ENCODE measurements at places on chromosomes 11 and 22. TPM values are rescaled to one million over a fixed set of nuclear protein-coding genes. Genes with fewer than 3 reads are reported as not detected.

TEX54 gene
- total RNA-seq: 0.65 TPM

GPR83 gene
- total RNA-seq: not detected

OVOL1 gene
- 0.12 TPM for total RNA-seq

SHANK2 gene
- total RNA-seq: 1.6 TPM

SIAE gene
- 9.6 TPM for total RNA-seq

CLDN25 gene
- total RNA-seq: not detected

MPPED1 gene
- total RNA-seq: not detected

MS4A6E gene
- not detected for total RNA-seq

DNA sequence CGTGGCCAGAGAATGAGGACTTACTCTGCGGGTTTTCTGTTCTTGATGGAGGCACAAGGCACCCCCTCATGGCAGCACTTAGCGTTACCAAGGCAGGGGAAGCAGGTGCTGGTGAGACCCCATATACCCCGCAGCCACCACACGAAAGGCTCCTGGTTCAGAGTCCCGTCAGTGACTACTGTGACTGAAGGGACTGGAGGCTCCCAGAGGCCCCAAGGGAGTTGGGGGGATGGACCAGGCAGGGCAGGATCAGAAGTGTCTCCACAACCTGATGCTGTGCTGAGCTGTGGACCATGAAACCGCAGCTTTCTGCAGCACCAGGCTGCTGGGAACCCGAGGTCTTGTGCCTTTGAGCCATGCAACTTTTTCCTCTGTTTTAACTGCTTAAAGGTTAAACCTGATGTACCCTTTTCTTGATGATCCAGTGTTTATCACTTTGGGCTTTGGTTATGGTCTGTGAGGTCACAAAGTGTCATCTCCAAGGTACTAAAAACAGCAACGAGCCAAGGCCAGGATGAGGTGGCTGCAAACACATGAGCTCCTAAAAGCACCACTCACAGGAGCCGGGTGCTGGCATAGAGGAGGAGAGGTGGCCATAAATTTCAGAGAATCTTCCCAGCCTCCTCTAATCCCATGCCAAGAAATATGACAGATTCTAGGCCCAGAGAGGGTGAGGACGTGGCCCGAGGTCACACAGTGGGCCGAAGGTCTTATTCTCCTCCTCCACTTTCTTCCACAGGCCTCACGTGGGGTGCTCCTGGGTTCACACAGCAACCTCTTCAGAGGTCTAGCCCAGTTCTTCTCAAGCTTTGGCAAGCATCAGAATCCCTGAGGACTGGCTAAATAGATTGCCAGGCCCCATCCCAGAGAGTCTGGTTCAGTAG lies 4.2 kb upstream of the LRRC32 start:
- no peak overlapping the region for H3K4me3 ChIP-seq
- H3K4me1 ChIP-seq: peaks cover 31% of the 10 kb centered on the region
- H3K36me3 ChIP-seq: no peaks in the 10 kb centered on the region
- no peak for DNase-seq
- H3K27ac ChIP-seq: no peak overlapping the region
- no peaks in the 10 kb centered on the region for H3K27me3 ChIP-seq

- no peak overlapping the region for H3K27ac ChIP-seq
- DNase-seq: no peak
- H3K4me3 ChIP-seq: no peak overlapping the region
- peaks cover 77% of the 10 kb centered on the region for H3K27me3 ChIP-seq
- peaks cover 7% of the 10 kb centered on the region for H3K4me1 ChIP-seq
- no peaks in the 10 kb centered on the region for H3K36me3 ChIP-seq
Observed at GRCh38 chr11:118215262-118215661, 9.5 kb downstream of the JAML start.

DNA sequence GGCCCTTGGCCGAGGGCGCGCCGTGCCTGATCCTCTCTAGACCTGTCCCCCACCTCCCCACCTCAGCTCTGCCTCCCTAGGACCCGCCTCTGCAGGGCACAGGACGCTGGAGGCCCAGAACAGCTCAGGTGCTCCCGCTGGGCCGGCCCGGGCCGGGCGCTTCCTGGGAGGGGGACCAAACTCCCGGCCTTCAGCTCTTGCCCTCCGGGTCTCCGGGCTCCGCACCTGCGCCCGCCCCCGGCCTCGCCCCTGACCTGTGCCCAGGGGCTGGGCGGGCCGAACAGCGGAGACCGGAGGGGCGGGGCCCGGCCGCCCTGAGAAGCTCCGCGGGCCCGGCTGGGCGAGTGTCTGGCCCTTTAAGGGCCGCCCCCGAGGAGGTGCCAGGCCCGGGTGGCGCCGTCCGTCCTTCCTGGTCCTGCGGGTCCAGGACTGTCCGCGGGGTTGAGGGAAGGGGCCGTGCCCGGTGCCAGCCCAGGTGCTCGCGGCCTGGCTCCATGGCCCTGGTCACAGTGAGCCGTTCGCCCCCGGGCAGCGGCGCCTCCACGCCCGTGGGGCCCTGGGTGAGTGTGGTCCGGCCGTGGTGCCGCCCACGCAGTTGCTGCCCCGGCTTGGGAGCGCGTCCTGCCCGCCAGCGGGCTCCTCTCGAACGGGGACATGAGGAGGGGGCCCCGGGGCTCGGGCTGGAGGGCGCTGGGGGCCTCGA lies at the start of gene SSH3:
Gene SSH3 (plus strand): TSS at position 399 of the 703 bp plus-strand sequence. CDS start 96 bp downstream, at position 495.
- peak; percentile 91 for DNase-seq
- H3K36me3 ChIP-seq: peaks cover 7% of the 10 kb centered on the region
- peak within 1 kb of the TSS; percentile 68 for H3K4me3 ChIP-seq
- peak within 1 kb of the TSS; percentile 45 for H3K27ac ChIP-seq
- H3K4me1 ChIP-seq: peaks cover 21% of the 10 kb centered on the region

DNA sequence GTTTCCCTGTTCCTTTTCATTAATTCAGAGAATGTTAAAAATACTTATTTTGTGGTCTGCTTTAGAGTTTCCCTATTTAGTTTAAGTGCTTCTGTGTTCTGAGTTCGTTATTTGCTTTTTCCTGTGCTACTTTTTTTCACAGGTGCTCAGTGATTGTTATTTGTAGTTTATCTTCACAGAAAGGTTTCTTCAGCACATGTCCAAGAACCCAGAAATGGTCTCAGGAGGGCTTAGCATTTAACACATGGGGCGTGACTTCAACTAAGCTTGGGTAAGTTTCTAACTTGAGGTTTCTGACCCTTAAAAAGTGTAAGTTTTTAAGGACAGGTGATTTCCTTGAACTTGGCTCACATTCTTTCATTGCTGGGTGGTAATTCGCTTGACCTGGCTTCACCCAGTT lies 157.3 kb downstream of the AASDHPPT start:
- H3K27me3 ChIP-seq: peaks cover 7% of the 10 kb centered on the region
- DNase-seq: no peak
- H3K4me3 ChIP-seq: no peak overlapping the region

- H3K27ac ChIP-seq: no peak overlapping the region
- H3K4me3 ChIP-seq: no peak overlapping the region
- peaks cover 3% of the 10 kb centered on the region for H3K27me3 ChIP-seq
- no peaks in the 10 kb centered on the region for H3K36me3 ChIP-seq
Observed at GRCh38 chr22:25898707-25899365, 156.8 kb downstream of the MYO18B start.

DNA sequence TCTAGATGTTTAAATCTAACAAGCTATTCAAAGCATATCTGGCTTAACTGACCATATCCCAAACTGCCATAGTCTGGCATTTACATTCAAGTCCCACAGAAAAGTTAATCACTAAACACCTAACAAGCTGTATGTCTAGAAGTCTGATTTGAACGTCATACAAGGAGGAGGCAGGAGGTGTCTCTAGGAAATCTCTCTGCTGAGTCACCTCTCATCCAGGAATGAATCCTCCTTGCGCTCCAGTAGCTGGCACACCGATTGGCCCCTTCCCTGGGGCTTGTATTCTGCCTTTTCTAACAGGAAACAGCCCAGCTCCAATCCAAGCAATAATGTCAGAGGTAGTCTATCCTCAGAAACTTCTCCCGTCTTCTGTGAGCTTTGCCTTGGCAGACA lies 31.8 kb downstream of the FEZ1 start:
- DNase-seq: no peak
- H3K27ac ChIP-seq: no peak overlapping the region
- peaks cover 7% of the 10 kb centered on the region for H3K36me3 ChIP-seq
- H3K4me3 ChIP-seq: no peak overlapping the region
- peaks cover 5% of the 10 kb centered on the region for H3K4me1 ChIP-seq
- no peaks in the 10 kb centered on the region for H3K27me3 ChIP-seq

- no peaks in the 10 kb centered on the region for H3K36me3 ChIP-seq
- no peak for DNase-seq
- H3K4me1 ChIP-seq: peaks cover 9% of the 10 kb centered on the region
Observed at GRCh38 chr11:105718641-105719040, 108.8 kb downstream of the GRIA4 start.

- no peak for DNase-seq
- no peaks in the 10 kb centered on the region for H3K4me1 ChIP-seq
- no peaks in the 10 kb centered on the region for H3K36me3 ChIP-seq
- H3K27me3 ChIP-seq: no peaks in the 10 kb centered on the region
- H3K4me3 ChIP-seq: no peak overlapping the region
Observed at GRCh38 chr11:106331176-106331575, 253.7 kb downstream of the AASDHPPT start.

GRCh38 chr22:35984183-35985175 lies 44.1 kb downstream of the RBFOX2 start:
- peaks cover 57% of the 10 kb centered on the region for H3K4me1 ChIP-seq
- no peak for DNase-seq
- no peaks in the 10 kb centered on the region for H3K36me3 ChIP-seq
- H3K4me3 ChIP-seq: no peak overlapping the region
- no peaks in the 10 kb centered on the region for H3K27me3 ChIP-seq
- H3K27ac ChIP-seq: no peak overlapping the region

GRCh38 chr11:2649848-2650247 lies 49.9 kb downstream of the KCNQ1OT1 start:
- H3K36me3 ChIP-seq: peaks cover 41% of the 10 kb centered on the region
- H3K4me3 ChIP-seq: no peak overlapping the region
- no peak for DNase-seq
- H3K27ac ChIP-seq: no peak overlapping the region
- peaks cover 4% of the 10 kb centered on the region for H3K4me1 ChIP-seq
- H3K27me3 ChIP-seq: peaks cover 4% of the 10 kb centered on the region

GRCh38 chr11:118252688-118253087 lies 523 bp upstream of the MPZL3 start:
- H3K27me3 ChIP-seq: peaks cover 39% of the 10 kb centered on the region
- peaks cover 11% of the 10 kb centered on the region for H3K4me1 ChIP-seq
- H3K36me3 ChIP-seq: peaks cover 5% of the 10 kb centered on the region
- H3K27ac ChIP-seq: peak overlapping the region; percentile 79

- no peak for DNase-seq
- H3K36me3 ChIP-seq: peaks cover 3% of the 10 kb centered on the region
- H3K4me1 ChIP-seq: peaks cover 16% of the 10 kb centered on the region
- H3K27ac ChIP-seq: peak overlapping the region; percentile 51
- H3K27me3 ChIP-seq: no peaks in the 10 kb centered on the region
Observed at GRCh38 chr11:65224930-65225278, 36.9 kb upstream of the POLA2 start.

DNA sequence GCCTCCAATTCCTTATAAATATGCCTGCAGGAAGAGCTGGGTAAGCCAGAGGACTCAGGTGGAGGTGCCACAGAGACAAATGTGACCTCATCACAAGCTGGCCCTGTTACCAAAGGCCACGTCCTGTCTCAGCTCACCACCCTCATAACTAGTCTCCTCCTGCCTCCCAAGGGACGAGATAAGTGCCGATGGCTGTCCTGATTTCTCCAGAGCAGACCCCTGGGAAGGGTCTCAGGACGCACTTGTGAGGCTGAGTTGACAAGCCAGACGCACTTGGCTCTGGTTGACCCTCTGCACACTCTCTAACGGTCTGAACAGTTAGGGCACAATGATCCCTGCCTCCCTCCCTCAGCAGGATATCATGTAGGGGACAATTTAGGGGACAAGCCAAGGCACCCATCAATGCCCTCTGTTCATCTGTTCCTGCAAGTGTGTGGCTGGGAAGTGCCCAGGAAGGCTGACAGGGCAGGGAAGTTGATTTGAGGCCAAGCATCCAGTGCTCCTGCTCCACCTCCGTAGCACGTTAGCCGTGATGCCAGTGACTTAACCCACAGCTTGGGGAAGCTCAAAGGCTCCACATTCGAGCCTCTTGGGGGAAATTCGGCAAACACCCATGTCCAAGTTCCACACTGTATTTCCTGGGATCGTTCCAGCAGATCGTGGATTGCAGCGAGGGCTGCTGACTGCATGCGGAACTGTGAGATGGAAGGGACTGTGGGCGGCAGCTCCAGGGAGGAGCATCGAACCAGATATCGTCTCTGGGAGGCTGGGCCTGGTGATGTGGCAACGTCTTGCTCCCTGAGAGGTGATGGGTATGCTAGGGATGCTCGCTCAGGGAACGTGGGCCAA lies 2.8 kb downstream of the SMIM38 start:
- H3K27ac ChIP-seq: no peak overlapping the region
- H3K36me3 ChIP-seq: no peaks in the 10 kb centered on the region
- peaks cover 30% of the 10 kb centered on the region for H3K4me1 ChIP-seq
- no peaks in the 10 kb centered on the region for H3K27me3 ChIP-seq

GRCh38 chr22:50313600-50313999 lies 6.2 kb upstream of the PLXNB2 start:
- DNase-seq: no peak
- H3K27ac ChIP-seq: no peak overlapping the region
- H3K4me1 ChIP-seq: peaks cover 11% of the 10 kb centered on the region

- peak overlapping the region; percentile 18 for H3K4me3 ChIP-seq
- H3K4me1 ChIP-seq: peaks cover 28% of the 10 kb centered on the region
- no peaks in the 10 kb centered on the region for H3K27me3 ChIP-seq
- H3K27ac ChIP-seq: peak overlapping the region; percentile 94
Observed at GRCh38 chr11:111745719-111746504, 20.3 kb downstream of the PPP2R1B start.

GRCh38 chr11:12539572-12539971 lies 134.6 kb upstream of the TEAD1 start:
- peaks cover 63% of the 10 kb centered on the region for H3K4me1 ChIP-seq
- no peaks in the 10 kb centered on the region for H3K36me3 ChIP-seq
- no peaks in the 10 kb centered on the region for H3K27me3 ChIP-seq
- H3K4me3 ChIP-seq: no peak overlapping the region

DNA sequence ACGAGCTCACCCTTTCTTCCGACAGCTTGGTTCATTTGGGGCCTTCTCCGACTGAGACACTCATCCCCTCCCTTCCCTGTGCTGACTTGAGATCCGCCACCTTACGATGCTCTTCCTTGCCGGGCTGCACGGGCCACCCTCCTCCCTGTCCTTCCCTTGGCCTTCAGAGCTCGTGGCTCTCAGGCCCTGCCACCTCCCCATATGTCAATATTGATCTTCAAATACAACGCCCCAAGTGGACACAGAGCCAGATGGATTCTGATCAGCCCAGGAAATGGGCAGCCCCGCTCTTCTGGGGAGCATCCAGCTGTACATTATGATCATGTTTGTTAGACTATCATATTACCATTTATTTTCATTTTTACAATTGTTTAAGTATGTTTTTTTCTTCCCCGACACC lies 812.8 kb downstream of the TBC1D22A start:
- no peaks in the 10 kb centered on the region for H3K27me3 ChIP-seq
- no peaks in the 10 kb centered on the region for H3K4me1 ChIP-seq
- DNase-seq: no peak
- no peak overlapping the region for H3K27ac ChIP-seq
- H3K4me3 ChIP-seq: no peak overlapping the region

GRCh38 chr22:20977516-20978170 lies 4.5 kb upstream of the LZTR1 start:
- no peak overlapping the region for H3K27ac ChIP-seq
- H3K4me1 ChIP-seq: peaks cover 20% of the 10 kb centered on the region
- peaks cover 2% of the 10 kb centered on the region for H3K27me3 ChIP-seq
- no peaks in the 10 kb centered on the region for H3K36me3 ChIP-seq
- no peak for DNase-seq
- H3K4me3 ChIP-seq: no peak overlapping the region
